ENCODE measurements at places on chromosomes 2 and 18.

DNA sequence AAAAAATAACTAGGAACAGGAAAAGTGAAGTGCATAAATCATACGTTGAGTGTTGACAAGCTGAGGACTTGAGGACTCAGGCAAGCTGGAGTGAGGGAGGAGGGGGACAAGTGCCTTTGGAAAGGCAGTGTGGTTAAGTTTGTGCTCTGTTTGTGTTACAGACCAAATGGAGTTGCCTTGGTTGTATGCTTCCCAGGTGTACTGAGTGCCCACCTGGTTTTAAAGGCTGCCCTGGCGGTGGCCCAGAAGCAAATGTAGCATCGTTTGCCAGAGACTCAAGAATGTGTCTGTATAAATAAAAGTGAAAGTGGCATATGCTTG lies 240.9 kb downstream of the PRKCE start:
- DNase-seq = no peak

- DNase-seq = no peak
These were observed 3.4 kb upstream of the EVA1A start for GRCh38 chr2:75564026-75564688.

- no peak for DNase-seq
These were observed 79.0 kb downstream of the CIB4 start for GRCh38 chr2:26561918-26562810.

GRCh38 chr2:209661286-209661894 lies 110.2 kb upstream of the UNC80 start:
- DNase-seq = no peak

DNA sequence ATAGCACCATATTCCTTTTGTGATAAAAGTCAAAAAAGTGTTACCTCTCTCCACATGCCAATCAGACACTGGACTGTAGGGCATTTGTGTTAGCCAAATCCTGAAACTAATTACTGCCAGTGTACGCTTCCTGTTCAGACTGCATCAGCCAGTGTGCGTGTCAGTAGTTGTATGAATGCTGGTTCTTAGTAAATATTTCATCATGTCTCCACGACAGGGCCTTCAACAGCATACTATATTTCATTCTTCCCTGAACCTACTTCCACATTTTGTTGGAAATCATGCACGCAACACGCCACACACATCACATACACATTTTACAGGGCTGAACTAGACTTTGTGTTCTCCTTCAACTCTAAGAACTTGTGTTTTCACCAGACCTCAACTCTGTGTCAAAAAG lies 77.5 kb downstream of the EPB41L3 start:
- DNase-seq = no peak

DNA sequence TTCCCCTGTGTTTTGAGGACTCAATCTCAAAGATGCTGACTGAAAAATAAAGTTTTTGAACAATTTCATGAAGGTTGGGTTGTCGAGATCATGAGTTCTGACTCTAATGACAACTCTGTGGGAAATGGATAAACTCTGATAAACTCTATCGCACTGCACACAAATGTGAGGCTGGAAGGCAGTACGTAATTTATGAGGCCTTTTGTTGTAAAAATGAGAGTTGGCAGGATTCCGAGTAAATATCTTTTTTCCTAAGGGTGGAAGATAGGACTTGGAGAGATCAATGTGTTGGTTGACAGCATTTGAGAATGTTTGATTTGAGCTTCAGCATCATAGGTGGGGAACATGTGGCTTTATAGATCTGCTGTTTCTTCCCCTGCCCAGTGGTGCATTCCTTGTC lies 90.4 kb downstream of the SPTBN1 start:
- no peak for DNase-seq

DNA sequence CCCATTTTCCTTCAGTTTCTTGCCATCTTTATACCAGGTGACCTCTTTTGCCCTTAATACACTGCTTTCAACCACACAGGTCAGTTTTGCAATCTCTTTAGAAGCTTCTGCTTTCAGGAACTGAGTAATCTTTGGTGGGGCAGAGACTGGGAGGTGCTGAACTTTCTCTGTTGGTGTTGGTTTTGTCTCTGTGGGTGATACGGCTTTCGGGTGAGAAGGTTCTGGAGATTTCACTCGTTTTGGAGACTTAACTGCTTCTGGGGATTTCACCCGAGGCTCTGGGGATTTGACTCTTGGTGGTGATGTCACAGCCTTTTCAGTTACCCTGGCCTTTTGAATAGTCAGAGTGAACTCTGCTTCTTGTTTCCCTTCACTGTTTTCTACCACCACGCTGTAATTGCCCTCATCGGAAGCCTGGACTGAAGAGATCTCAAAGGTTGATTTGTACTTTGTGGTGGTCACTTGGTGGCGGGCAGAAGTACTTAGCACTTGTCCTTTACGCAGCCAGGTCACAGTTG lies 50.4 kb downstream of the PLEKHA3 start:
- DNase-seq = no peak

GRCh38 chr18:45863469-45863868 lies 38.0 kb downstream of the SIGLEC15 start:
- DNase-seq = no peak

GRCh38 chr18:40769786-40770185 lies 1185.2 kb upstream of the PIK3C3 start:
- no peak for DNase-seq

DNA sequence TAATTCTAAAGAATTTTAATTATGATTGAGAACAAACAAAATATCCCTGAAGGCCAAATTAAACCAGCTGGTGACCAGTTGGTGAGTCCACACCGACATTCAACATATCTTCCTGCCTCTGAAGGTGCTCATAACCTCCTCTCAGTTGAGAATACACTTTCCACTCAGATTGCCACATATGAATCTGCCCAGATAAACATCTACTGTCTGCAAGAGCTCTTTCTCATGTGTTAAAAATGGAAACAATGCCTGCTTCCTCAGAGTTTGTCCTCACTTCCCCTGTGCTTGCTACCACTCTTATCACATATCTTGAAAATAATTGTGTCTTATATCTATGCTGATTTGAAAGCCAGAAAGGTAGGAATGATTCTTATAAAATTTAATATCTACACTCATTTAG lies 177.7 kb upstream of the GULP1 start:
- DNase-seq = peak; percentile 3

DNA sequence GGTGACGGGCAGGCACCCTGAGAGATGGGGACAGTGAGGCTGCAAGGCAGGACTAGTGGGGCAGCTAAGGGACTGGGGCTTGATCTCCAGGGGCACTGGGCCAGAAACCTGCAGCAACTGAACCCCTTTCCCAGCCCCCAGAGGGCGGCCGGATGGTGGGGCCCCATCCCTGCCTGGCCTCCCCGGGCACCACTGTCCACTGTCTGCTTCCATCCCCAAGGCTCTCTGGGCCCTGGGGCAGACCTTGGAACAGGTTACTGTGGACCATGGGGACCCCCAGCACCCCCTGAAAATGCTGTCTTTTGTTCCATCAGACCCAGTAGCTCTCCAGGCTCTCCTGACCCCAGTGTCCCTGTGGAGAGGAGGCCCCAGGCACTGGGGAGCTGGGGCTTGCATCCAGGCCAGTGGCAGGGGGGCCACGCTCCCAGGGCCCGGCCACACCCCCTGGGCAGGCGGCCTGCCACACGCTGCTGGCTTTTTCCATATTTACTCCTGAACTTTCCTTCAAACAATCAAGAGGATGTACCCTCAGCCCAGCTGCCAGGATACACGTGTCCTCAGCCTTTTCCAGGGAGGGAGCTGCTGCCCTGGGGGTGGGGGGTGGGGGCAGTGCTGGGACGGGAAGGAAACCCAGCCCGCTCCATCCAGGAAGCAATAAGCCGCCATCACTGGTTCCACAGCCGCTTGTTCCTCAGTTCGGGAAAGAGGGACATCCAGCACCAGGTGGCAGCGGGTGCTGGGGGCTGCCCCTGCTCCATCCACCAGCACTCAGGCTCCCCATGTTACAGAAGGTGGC lies 102.3 kb upstream of the ODC1 start:
- DNase-seq = no peak

DNA sequence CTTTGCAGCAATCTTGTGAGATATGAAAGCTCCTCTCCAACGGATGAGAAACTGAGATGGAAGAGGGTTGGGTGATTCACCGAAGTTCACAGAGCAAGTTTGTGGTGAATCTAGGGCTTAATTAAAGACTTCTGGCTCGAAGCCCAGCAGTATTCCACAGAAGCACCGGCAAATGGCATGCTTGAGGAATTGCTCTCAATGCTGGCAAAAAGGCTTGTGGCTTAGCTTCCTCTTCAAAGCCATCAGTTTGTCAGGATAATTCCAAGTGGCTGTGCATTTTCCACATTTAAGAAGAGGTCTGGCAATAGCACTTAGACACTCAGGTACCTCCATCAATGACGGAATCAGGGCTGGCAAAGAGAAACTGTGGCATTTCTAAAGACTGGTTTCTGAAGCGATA lies 98.7 kb upstream of the SLC66A3 start:
- DNase-seq = no peak

GRCh38 chr2:10460366-10460796 lies 12.3 kb upstream of the ODC1 start:
- no peak for DNase-seq

GRCh38 chr2:101770726-101771125 lies 73.2 kb downstream of the MAP4K4 start:
- peak; percentile 14 for DNase-seq

DNA sequence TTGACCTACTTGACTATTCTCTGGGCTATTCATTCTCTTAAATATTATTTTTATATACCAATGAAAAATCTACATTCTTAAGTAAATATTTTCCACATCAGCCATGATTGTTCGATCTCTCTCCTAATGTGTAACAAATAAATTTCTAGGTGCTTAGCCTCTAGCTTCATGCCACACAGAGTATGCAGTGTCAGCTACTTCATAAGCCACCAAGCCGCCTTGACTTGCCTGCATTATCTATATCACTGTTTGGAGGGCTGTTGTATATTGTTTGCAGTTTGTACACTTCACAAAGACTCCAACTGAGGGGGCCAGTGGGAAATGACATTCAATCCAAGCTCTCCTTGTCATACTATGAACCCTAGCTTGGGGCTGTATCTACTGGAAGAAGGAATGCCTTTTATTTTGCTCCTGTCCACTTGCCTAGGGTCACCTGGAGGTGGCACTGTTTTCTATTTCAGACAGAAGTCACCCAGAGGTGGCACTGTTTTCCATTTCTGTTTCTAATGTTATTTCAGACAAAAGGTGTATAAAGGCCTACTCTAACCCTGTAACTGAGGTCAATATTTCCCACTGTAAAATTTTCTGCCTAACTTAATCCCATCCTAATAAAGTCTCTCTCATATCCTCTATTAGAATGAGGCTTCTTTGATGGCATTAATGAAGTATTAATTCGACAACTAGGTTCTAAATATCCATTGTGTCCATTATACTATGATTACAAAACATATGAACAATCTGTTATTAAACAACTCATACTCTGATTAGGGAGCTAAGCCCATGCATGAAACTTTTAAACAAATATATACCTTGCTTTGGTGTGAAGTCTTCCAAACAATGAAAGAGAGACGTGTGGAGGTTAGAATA lies 36.4 kb downstream of the COL5A2 start:
- peak; percentile 5 for DNase-seq

DNA sequence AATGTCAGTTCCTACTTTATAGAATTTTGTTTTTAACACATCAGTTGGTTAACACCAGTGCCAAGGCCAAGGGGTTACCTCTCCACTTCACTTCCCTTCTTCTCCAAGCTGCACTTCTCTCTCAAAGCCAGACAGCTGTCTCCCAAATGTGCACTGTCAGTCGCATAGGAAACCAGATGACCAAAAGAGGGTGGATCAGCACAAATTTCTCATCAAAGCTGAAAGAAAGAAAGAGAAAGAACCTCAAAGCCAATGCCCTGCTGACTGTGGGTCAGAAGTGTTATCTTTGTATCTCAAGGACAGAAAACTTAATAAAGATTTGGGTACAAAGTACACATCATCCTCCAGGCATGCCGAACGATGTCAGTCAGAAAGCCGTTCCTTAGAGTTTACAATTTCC lies 32.2 kb downstream of the SPATS2L start:
- no peak for DNase-seq

DNA sequence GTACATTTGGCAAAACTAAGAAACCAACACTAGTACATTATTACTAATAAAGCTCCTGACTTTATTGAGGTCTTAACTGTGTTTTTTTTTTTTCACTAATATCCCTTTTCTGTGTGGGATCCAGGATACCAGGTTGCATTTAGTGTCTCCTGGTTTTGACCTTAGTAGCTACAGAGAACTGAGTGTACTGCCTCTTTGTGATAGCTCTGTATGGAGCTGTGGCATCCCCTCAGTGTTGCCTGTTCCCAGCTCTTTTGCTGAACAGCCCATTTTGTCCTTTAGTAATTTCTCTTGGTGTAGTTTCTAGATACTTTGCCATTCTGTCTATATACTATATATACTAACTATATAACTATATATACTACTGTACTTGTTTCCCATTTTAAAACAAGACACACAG lies 31.6 kb downstream of the KCMF1 start:
- no peak for DNase-seq

DNA sequence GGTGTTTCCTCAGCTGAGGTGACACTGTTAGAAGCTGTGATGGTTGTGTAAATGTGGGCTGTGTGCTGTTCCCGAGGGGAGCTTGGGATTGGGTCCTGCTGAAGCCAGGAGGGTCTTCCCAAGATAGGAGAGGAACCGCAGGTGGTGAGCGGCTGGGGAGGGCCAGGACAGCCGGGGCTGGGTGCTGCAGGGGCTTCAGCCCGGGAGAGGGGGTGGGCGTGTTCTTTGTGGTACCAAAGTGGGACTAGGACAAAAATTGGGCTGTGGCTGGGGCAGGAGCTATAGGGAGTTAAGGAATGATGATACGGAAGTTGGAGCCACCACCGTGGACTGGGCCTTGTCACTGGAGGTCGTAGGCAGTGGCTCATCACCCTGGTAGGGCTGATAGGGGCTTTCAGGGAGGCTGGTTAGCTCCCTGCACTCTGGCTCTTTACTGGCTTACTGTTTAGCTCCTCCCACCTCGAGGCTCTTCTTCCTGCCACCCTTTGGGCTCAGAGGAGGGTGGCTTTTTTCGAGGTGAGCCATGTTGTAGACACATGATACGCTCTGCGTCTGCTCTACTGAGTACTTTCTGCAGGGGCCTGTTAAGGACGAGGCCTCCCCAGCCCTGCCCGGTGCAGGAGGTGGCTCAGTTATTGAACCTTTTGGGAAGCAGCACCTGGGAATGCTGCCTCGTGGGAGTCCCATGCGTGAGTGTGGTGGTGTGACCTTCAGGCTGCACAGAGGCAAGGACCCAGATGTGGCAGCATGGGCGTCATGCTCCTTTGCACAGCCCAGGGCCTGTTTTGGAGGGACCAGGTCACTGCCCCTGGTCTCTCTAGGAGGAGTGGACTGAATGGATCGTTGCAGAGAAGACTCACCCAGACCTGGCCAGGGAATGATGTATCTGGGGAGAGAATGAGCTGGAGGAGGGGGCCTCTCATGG lies 21.6 kb downstream of the ASB1 start:
- no peak for DNase-seq
